ENCODE measurements at places on chromosomes 11 and 22.
A peak's percentile ranks its signal among the peaks of the same experiment; 100 is the strongest.

DNA sequence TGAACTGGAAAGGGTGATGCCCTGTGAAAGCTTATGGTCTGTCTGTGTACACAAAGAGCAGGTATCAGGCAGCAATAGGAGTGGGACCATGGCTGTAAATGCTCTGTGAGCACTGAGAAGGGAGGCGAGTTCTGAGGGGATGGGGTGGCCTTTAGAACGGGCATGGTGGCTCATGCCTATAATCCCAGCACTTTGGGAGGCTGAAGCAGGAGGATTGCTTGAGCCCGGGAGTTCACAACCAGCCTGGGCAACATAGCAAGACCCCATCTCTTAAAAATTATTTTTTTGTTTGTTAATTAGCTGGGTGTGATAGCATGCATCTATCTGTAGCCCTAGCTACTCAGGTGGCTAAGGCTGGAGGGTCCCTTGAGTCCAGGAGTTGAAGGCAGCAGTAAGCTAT, 3.5 kb downstream of the SPINDOC start:
- no peak for DNase-seq

GRCh38 chr22:19714312-19715187, at the start of gene SEPTIN5:
Gene SEPTIN5 (plus strand): TSS chr22:19714503. CDS start chr22:19714589, 86 bp downstream.
- no peak for DNase-seq

- DNase-seq, result peak; percentile 2
These were observed 191.0 kb upstream of the LARGE1 start for GRCh38 chr22:34111210-34111824.

GRCh38 chr11:64448599-64449380, 89.8 kb downstream of the RPS6KA4 start:
- DNase-seq, result peak; percentile 88

GRCh38 chr22:20569059-20570058, 61.9 kb downstream of the MED15 start:
- peak; percentile 82 for DNase-seq

GRCh38 chr11:78666675-78667160, 92.1 kb upstream of the NARS2 start:
- no peak for DNase-seq

GRCh38 chr11:46378811-46379481, 2.5 kb upstream of the MDK start:
- no peak for DNase-seq

- no peak for DNase-seq
These were observed at the start of gene SPON1 for GRCh38 chr11:13962562-13963168. Gene SPON1 (plus strand): TSS chr11:13962723. CDS start chr11:13962905, 182 bp downstream.

- DNase-seq, result no peak
These were observed 5.4 kb downstream of the BEST1 start for GRCh38 chr11:61955422-61956135.

DNA sequence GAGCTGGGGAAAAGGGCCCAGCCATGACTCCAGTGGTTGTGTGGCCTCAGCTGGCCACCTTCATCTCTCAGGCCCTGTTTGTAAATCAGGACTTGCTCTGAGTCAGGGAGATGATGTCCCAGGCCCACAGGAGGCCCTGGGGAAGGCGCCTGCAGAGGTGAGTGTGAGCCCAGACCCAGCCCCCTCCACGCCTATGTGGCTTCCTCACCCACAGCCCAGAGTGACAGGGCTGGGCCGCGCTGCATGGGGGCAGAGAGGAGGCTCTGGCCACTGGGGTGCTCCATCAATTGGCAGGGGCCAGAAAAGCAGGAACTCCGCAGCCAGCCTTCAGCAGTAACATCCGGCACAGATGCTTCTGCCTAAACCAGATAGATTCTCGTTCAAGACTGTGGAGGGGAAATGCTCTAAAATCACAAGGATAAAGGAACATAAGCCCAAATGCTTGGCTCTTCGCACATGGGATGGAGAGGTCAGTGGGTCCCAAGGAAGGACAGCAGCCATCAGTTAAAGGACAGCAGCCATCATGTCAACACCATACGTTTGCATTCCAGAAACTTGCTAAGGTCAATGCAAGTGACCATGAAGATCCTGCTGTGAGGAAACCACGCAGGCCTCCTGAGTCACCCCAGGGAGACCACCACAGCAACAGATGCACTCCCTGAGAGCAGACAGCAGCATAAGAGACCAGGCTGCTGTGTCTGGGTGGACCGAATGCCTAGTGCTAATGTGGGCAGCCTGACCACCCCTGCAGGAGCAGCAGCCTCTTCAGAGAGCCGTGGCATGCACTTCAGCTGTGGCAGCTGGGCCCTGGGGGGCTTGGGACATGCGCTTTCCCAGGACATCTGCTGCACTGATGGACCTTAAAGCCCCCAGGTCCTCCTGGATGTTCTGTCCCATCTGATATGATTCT, 28.3 kb downstream of the OSBPL5 start:
- DNase-seq, result no peak

DNA sequence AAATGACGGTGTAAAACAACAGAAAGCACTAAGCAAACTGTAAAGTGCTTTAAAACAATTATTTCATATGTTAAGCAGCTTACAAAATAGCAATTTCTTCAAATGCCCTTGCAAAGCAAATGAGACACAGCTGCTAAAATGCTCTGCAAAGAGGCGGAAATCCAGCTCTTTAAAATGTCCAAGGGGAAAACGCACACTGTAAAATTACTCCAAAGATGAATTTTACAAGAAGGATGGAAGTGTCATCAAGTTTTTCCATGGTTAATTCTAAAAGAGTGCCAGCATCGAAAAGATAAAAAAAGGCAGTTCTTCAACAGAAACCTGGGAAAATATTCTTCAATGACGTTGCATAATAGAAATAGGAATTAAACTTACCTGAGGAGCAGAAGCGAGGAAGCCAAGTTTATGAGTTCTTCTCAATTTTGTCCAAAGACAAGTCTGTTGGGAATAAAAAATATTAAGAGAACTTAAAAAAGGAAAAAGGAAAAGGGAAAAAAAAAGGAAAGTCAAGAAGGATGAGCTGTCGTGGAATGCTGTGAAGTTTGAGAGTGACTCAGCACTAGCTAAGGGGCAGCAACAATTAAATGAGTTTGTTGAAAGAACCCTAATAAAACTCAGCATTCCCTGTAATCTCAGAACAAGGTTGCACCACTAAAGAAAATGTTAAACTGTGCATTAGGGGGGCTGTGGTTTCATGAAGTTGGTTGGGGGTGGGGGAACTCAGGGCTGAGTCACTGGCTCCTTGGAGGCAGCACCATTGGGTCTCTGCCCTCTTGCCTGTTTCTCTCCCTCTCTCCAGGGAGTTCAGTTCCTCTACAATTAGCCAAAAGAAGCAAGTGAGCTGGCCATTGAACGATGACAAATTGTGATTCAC, 64.2 kb upstream of the BLID start:
- DNase-seq, result peak; percentile 60

GRCh38 chr11:86218125-86219084, 26.1 kb upstream of the EED start:
- DNase-seq, result peak; percentile 73

- no peak for DNase-seq
These were observed 46.7 kb upstream of the BID start for GRCh38 chr22:17820879-17821439.

- DNase-seq, result no peak
These were observed 270.5 kb upstream of the B3GAT1 start for GRCh38 chr11:134682577-134682976.

GRCh38 chr11:80636999-80637398, 1196.2 kb upstream of the TENM4 start:
- no peak for DNase-seq

DNA sequence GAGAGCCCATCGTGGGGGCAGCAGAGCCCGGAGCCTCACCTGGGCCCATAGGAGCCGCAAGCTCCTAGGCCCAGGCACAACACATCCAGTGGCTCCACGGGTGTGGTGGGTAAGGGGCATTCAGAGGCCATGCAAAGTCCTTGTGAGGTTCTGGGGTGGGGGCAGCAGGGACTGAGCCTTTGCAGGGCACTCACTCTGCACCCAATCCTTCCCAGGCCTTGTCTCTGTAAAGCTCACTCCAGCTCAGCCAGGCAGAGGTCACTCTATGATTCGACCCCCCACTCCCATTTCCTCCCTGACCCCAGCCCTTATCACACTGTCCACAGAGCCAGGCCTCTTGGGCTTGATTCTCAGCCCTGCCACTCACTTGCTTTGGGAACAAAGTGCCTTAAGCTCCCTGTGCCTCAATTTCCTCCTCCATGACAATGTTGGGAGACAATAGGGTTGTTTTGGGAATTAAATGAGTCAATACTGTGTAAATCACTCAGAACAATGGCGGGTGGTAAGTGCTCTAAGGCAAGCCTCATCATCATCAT, 46.6 kb downstream of the LRRC32 start:
- no peak for DNase-seq

DNA sequence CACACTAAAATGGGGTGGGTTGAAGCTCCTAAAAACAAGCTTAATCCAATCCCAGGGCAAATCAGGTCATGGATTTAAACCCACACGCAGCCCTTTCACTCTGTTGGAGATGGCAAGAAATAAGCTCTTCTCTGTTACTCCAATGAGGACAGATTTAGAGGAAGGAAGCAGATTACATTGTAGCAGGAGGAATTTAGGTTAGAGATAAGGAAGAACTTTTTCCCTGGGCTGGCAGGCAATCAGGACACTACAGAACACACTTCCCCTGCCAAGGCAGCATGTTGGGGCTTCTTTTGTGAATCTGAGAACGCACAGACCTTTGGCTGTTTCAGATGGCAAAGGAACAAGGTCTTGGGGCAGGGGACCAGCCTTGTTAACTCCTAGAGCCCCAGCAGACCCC, 46.2 kb downstream of the C11orf58 start:
- no peak for DNase-seq

DNA sequence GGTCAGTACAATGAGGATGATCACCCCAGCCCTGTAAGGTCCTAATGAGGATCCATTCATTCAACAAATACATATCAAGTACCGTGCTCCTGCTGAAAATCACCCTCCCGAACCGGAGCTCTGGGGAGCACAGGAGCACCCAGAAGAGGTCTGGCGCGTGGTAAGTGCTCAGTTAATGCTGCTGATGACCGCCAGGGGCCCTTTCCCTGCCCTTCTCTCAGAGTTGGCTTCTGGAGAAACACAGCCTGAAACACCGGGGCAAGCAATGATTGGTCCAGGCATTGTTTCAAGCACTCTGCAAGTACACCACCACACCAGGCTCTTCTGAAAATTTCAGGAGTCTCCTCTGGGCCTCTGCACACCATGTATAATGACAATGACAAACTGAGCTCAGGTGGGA, 3.8 kb upstream of the CCDC86 start:
- no peak for DNase-seq
